ENCODE measurements at places on chromosomes 1 and 21.

- DNase-seq = no peak
Measured at GRCh38 chr1:171434717-171435346, 50.5 kb upstream of the PRRC2C start.

DNA sequence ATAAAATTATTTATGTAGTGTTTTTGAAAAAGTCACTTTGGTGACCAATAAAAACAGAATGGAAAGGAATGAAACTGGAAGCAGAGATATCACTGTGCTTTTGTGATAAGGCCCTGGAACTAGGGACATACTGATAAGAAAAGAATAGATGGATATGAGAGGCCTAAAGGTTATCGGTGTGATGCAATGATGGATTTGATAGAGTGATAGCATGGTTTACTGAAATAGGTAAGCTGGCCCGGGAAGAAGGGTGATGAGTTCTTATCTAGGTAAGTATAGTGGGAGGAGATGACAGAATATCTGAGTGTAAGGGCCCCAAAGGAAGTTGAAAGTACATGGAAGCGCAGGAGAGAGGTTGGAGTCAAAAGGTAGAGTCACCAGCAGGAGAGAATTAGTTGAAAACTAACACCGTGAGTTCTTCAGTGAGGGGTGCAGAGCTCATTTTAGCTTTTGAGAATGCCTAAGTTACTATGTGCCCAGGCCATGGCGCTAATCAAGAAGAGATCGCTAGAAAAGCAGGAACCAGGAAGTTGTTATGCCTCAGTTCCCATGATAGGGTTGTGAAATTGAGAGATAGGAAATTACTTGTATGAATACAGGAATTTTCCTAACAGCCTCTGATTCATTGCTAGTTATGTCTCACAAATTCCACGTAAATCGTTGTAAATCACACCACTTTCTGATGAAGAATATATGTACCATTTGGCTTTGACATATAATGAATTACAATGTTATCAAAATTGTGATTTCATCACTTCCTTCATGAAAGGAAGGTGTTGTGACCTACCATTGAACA is 115.3 kb downstream of the PLA2G4A start:
- no peak for DNase-seq

- DNase-seq = no peak
Measured at GRCh38 chr1:8025671-8026144, 401 bp downstream of the ERRFI1 start.

- DNase-seq = no peak
Measured at GRCh38 chr1:170853302-170853701, 82.0 kb upstream of the MROH9 start.

DNA sequence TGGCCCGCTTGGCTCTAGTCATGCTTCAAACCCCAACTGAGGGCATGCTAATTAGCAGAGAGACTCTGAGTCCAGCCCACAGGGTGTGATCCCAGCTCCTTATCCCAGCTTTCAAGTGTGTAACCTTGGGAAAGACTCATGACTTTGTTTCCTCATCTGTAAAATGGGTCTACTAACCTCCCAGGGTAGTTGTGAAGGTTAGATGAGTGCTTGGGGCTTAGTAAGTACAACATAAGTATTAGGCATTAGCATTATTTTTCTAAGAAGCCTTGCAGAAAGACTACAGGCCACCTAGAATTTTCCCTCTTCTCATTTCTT is 2.8 kb downstream of the MYOM3 start:
- DNase-seq = no peak

Data from activated CD8-positive, alpha-beta memory T cell treated with anti-CD3 and anti-CD28 coated beads for 1 hour (primary cell).